ENCODE measurements at places on chromosomes 1 and 21. TPM values are rescaled to one million over a fixed set of nuclear protein-coding genes. Genes with fewer than 3 reads are reported as not detected.

The MACO1 gene
- total RNA-seq = 14.7 TPM

The A3GALT2 gene
- total RNA-seq = not detected

The GJB5 gene
- not detected for total RNA-seq

The ANGPTL1 gene
- total RNA-seq = not detected

The EXOC8 gene
- 16.8 TPM for total RNA-seq

The TNFRSF9 gene
- total RNA-seq = 273 TPM

The UBL4B gene
- total RNA-seq = not detected

The ENAH gene
- total RNA-seq = 0.53 TPM

The ST6GALNAC5 gene
- not detected for total RNA-seq

The RHCE gene
- 0.33 TPM for total RNA-seq

The PALMD gene
- not detected for total RNA-seq

The LCE1E gene
- not detected for total RNA-seq

The NBPF4 gene
- total RNA-seq = 0.11 TPM

The ARPC5 gene
- 146 TPM for total RNA-seq

The PGLYRP4 gene
- not detected for total RNA-seq

The OLFML2B gene
- 0.22 TPM for total RNA-seq

The RCAN3 gene
- total RNA-seq = 64.0 TPM

The LCE1D gene
- not detected for total RNA-seq

The C4BPB gene
- 0.51 TPM for total RNA-seq

The FCGR1A gene
- not detected for total RNA-seq

The LEFTY2 gene
- total RNA-seq = not detected

The SLC35E2B gene
- 29.7 TPM for total RNA-seq

The PFDN2 gene
- total RNA-seq = 133 TPM
